ENCODE measurements at places on chromosomes 16 and 17. TPM values are rescaled to one million over a fixed set of nuclear protein-coding genes. Genes with fewer than 3 reads are reported as not detected.

CDH11 gene
- total RNA-seq: 18.9 TPM

MRC2 gene
- total RNA-seq: 1.0 TPM

CCL16 gene
- total RNA-seq: not detected

RNF222 gene
- not detected for total RNA-seq

CCL5 gene
- 0.31 TPM for total RNA-seq

KRTAP2-4 gene
- not detected for total RNA-seq

HSPB9 gene
- total RNA-seq: under 0.01 TPM

KCTD19 gene
- total RNA-seq: 0.77 TPM

KRT31 gene
- total RNA-seq: not detected

CCL4L2 gene
- not detected for total RNA-seq

XYLT1 gene
- total RNA-seq: 2.2 TPM

ATP1B2 gene
- total RNA-seq: under 0.01 TPM

EPX gene
- total RNA-seq: not detected

GCSH gene
- 18.2 TPM for total RNA-seq

TEX19 gene
- not detected for total RNA-seq

ITGAD gene
- total RNA-seq: not detected

CES1 gene
- 1.7 TPM for total RNA-seq

NPIPB2 gene
- total RNA-seq: 8.0 TPM

GPRC5B gene
- 1.3 TPM for total RNA-seq

KREMEN2 gene
- total RNA-seq: 0.73 TPM

TNRC6C gene
- total RNA-seq: 4.1 TPM

P3H4 gene
- total RNA-seq: 27.6 TPM

TEKT5 gene
- total RNA-seq: not detected

SEPTIN12 gene
- not detected for total RNA-seq

TBC1D3H gene
- not detected for total RNA-seq

MEIOB gene
- total RNA-seq: 1.3 TPM

PLXDC1 gene
- 0.34 TPM for total RNA-seq

CCL1 gene
- total RNA-seq: not detected

TMEM204 gene
- 1.7 TPM for total RNA-seq

KRTAP9-1 gene
- total RNA-seq: not detected

PCTP gene
- total RNA-seq: 14.8 TPM

CCL17 gene
- total RNA-seq: 0.73 TPM

DLX4 gene
- not detected for total RNA-seq

NECAB2 gene
- 3.7 TPM for total RNA-seq

PEX12 gene
- total RNA-seq: 4.9 TPM

BICDL2 gene
- total RNA-seq: not detected

KLHL10 gene
- total RNA-seq: not detected

ACSM2A gene
- total RNA-seq: not detected

WNK4 gene
- not detected for total RNA-seq

Measured in melanocyte of skin (primary cell).